Coronary artery (tissue), 2 donors: ENCODE measurements at places on chromosomes 16 and 17.

DNA sequence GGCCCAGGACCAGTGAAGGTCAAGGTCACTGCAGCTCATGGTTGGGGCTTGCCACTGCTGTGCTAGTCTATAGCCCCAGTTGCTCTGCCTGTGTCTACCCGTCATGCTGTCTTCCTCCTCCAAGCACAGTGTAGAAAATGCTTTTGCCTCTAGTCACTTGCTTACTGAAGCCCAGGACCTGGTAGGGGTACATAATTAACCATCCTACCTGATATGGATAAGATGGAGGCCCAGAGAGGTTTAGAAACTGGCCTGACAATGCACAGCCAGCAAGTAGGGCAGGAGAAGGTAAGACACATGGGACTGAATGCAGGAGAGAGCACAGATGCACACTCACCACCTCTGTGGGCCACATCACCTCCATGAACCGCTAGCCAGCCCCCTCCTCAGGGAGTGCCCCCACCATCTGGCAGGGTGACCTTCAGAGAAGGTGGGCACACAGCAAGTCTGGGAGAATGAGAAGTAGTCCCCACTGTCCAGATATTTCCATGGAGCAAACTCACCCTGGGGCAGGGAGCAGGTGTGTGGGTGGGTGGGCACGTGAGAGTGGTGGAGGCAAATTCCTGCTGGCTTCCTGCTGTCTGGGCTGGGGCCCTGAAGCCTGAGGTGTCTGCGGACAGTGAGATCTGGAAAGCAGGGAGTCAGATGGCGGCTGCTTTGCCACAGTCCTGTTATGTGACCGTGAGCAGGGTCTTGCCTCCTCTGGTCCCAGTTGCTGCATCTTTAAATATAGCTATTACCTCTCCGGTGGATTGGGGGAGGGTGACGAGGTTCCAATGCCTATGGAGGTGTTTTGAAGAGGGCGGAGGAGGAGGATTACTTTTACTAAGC lies 1.0 kb downstream of the CX3CL1 start:
- DNase-seq, result no peak

DNA sequence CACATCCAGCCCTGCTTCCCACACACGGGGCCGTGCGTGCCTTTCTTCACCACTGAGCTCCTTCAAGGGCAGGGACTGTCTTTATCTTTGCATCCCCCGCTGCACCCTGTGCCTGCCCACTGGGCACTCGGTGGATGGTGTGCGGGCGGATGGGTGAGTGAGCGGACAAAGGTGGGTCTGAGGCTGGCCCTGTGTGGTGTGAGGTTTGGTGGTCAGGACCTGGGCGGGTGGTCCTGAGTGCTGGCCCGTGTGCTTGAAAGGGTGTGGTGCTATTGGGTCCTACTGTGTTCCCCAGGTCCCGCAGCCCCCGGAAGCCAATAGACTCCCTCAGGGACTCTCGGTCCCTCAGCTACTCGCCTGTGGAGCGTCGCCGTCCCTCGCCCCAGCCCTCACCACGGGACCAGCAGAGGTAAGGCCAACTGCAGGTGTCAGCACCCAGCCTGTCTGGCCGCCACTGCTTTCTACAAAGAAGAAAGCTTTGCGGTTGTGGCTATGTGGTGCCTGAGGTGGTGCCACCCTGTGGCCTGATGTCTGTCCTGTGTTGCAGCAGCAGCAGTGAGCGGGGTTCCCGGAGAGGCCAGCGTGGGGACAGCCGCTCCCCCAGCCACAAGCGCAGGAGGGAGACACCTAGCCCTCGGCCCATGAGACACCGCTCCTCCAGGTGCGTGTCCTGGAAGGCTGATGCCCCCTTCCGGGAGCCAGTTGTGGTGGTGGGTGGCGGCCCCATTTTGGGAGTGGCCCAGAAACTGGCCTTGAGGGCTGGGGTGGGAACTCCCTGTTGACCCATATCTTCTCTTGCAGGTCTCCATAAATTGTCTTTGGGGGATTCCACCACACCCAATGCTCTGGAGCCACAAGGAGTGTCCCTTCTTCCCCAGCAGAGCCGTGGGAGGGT lies 6.8 kb downstream of the ELOB start:
- DNase-seq, result no peak

DNA sequence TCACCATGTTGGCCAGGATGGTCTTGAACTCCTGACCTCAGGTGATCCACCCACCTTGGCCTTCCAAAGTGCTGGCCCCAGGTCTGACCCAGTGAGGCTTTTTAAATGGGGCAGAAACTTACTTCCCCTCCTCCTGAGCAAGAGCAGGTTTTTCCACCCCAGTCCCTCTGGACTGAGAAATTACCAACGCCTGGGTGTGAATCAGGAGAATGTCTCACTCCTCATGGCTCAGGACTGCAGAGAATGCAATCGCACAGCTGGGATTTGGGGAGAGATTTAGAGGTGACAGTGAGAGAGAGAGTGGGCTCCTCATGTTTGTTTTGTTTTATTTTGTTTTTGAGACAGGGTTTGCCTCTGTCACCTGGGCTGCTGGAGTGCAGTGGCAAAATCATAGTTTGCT lies 203.6 kb downstream of the RAB11FIP4 start:
- peak; percentile 24 for DNase-seq

DNA sequence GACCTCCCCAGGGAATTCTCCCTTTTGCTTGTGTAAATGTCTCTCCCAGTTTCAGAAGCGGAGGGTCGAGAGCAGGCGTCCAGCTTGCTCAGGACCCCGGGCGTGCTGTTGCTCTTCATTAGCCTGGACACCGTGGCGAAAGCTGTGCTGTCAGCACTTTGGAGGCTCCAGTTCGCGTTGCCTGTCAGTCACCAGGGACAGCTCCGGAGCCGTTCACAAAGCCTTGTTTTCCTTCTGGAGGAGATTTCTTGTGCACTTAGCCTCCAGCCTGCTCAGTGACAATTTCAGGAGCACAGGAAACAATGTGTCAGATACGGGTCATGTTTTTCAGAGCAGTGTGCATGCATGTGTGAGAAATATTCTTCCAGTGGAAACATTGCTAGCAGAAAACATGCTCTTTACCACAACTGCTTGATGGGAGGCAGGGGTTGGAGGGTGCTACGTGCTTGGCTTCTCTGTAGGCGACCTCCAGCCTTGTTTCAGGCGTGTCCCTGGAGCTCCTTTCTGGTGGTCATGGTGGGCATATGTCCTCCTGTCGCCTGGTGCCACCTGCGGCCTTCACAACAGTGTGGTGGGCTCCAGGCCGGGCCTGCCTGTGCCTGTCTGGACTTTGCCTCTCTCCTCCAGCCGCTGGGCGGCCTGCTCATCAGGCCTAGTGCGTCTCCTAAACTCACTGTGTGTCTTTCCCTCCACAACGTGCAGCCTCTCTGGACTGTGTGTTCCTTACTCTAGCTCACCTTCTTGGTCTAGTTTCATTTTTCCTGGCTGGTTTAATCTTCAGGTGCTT lies 29.0 kb downstream of the ZNF750 start:
- no peak for DNase-seq

GRCh38 chr17:21036361-21036881 lies 6.4 kb downstream of the USP22 start:
- DNase-seq, result no peak

- no peak for DNase-seq
These were observed 1.0 kb upstream of the ATP2C2 start for GRCh38 chr16:84367297-84367680.

DNA sequence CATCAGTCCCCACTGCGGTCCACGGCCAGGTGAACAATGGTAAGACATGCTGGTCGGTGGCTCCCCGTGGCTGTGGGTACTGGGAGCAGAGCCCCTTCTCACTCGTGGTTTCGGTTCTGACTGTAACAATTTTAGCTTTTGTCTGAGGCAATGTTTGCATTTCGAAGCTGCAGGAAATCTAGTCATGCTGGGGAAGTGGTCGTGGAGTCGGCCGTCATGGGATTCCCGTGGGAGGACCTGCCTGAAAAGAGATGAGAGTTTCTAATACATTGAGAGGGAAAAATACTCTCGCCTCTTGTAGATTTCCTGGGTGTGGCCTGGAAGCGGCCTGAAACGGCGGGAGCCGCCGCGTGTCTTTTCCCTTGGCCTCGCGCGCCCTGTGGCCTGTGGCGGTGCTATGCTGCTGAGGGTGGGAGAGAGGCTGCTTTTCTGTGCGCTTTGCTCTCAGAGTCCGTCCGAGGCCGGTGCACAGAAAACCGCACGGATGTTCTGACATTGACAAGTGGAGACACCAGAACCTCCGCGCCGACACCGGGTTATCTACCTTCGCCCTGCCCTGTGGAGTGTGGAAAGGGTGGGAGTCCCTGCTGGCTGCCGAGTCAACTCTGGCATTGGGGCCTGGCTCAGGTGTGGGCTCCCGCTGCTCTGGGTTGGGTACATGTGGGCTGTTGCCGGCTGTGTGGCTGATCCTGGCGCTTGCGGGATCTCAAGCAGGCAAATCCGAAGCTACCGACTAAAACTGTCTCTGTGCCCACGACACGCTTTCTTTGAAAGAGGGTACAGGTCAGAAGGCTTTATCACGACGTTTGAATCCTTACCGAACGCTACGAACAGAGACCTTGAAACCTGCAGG lies 60.8 kb downstream of the WDR45B start:
- DNase-seq, result no peak

DNA sequence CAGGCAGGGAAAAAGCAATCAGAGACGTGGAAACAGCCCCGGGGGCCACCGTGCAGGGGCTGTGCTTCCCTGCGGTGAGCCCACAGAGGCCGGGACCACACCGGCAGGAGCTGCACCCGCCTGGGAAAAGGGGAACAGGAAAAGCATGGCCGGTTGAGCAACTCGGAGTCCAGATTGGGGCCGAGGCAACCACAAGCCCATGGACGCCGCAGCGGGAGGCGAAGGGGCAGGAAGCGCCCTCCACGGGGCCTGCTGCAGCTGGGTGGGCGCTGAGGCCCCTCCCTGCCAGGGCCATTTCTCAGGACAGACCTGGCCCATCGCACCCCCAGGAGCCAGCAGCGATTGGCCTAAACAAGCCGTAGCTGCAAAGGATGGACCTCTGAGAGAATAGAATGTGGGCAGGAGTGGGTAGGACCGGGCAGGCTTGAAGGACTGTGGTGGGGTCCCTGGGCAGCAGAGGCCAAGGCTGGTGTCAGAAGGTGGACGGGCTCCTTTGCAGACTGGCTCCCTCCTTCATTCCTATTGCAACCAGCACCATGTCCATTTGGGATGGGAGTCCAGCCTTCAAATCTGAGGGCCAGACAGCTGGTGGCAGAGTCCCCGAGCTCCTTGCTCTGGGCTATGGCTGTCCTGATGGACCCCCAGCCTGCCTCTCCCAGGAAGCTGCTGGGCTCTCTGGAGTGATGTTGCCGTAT lies 30.4 kb downstream of the COX4I1 start:
- DNase-seq, result no peak

GRCh38 chr17:74840989-74841666 lies 18.6 kb downstream of the GRIN2C start:
- no peak for DNase-seq

GRCh38 chr17:29018788-29019474 lies 13.1 kb upstream of the SEZ6 start:
- DNase-seq, result no peak

DNA sequence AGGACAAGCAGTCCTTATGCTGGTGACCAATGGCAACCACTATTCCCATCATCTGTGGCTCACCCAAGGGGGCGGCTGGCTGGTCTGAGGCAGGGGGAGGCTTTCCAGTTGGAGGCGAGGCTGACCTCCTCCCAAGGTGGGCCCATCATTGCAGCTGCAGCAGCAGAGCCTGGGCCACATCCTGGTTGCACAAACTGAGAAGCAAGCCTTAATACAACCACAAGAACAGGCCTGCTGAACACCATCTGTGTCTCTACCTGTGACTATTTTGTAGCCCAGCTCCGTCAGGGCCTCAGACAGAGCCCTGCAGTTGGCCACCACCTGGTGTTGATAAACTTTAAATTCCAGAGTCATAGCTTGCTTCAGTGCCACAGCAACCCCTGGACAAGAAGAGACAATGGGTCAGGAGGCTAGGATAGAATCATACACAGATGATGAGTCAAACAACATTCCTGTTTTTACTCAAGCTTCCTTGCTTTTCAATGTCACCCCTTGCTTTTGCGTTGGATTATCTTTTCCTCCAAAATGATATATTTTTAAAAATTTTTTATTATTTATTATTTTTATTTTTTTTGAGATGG lies 17.9 kb downstream of the SMCR8 start:
- DNase-seq, result no peak

- no peak for DNase-seq
These were observed 19.8 kb downstream of the JPH3 start for GRCh38 chr16:87621976-87622713.

DNA sequence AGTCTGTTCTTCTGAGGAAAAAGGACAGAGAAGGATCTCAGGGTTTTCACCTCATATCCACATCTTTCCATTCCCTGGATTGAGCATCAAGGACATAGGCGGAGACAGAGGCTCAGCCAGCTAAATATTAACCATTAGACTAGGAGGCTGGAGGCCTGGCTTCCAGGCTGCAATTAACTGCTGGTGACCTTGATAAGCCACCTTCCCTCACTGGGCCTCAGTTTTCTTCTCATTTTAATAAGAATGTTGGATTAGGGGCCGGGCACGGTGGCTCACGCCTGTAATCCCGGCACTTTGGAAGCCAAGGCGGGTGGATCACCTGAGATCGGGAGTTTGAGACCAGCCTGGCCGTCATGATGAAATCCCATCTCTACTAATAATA lies 25.6 kb upstream of the CNOT1 start:
- DNase-seq, result no peak

- no peak for DNase-seq
These were observed 167.7 kb upstream of the KCNJ16 start for GRCh38 chr17:69907132-69907847.

DNA sequence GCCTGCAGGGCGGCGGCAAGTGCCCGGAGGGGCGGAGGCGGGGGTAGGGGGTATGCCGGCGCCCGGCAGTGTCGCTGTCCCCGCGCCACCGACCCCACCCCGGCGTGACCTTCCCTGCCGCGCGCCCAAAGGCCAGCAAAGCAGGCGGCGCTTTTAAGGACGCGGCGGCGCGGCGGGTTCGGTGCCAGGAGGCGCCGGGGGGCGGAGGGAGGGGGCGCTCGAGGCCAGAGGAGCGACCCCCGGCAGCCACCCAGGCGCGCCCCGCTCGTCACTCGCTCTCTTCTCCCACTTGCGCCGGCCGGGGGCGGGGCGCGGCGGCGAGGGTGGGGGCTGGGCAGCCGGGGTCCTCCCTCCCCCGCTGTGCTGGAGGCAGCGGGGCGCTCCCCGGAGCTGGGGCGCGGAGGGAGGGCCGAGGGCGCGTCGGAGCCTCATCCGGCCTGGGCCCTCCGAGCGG lies 8.6 kb upstream of the BAHCC1 start:
- DNase-seq, result no peak

DNA sequence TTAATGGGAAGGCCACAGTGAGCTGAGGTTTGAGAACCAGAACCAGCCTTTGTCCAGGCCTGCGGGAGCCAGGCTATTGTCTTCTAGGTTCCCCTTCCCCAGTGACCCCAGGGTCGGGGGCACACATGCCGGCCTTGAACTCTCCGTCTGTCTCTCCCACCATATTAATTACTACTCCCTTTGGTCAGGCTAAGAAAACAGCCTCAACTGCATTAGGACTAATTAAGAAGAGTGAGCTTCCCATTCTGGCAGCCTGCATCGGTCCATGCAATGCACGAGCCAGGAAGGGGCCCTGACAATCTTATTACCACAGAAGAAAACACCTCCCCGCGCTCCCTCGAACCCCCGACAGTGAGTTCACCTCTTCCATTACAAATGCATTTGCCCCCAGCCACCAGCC lies 380.2 kb upstream of the ZFHX3 start:
- DNase-seq, result peak; percentile 17
